ENCODE measurements at places on chromosomes 13 and 19.
A peak's percentile ranks its signal among the peaks of the same experiment; 100 is the strongest.

- DNase-seq, result no peak
Observed at GRCh38 chr13:20150561-20150960, 10.3 kb downstream of the GJA3 start.

DNA sequence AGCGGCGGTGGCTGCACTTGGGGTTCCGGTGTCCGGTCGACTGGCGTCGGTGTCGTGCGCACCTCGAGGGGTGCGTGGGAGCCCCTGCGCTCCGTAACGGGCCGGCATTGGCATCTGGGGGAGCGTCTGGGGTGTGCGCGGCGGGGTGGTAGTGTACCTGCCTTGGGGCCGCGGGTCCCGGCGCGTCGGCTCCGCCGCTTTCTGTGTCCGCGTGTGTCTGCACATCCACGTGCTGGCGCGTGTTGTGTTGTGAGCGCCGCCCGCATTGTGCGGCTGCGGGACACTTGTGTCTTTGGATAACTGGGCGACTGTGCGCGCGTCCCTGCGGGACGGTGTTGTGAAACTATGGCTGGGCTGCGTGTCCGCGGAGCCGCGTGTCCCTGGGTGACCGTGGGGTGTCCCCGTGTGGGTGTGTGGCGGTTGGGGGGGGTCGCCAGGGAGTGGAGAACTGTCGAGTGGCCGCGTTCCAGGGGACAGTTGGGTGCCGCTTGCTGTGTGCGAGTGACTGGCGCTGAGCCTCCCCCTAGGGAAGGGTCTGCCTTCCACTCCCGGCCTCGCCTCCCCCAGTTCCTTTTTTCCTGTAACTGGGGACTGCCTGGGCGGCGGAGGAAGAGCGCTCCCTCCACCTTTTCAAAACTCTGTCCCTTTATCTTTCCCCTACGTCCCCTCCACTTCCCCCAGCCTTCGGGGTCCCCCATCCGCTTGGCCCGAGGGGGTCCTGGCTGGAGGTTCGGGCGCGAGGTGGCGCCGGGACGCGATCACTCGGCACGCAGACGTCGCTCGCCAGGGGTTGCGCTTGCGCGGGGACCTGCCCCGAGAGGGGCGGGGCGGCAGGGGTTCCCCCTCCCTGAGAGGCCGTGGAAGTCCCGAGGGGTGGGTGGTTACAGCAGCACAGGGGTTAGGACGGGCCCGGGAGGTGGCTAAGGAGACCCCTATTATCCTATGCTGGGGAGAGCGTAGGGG, 5.7 kb upstream of the NFIC start:
- DNase-seq, result no peak

GRCh38 chr19:49614096-49614833, 23.3 kb downstream of the PRR12 start:
- DNase-seq, result peak; percentile 60

- DNase-seq, result no peak
Observed at GRCh38 chr13:33891196-33891742, 73.3 kb downstream of the RFC3 start.

DNA sequence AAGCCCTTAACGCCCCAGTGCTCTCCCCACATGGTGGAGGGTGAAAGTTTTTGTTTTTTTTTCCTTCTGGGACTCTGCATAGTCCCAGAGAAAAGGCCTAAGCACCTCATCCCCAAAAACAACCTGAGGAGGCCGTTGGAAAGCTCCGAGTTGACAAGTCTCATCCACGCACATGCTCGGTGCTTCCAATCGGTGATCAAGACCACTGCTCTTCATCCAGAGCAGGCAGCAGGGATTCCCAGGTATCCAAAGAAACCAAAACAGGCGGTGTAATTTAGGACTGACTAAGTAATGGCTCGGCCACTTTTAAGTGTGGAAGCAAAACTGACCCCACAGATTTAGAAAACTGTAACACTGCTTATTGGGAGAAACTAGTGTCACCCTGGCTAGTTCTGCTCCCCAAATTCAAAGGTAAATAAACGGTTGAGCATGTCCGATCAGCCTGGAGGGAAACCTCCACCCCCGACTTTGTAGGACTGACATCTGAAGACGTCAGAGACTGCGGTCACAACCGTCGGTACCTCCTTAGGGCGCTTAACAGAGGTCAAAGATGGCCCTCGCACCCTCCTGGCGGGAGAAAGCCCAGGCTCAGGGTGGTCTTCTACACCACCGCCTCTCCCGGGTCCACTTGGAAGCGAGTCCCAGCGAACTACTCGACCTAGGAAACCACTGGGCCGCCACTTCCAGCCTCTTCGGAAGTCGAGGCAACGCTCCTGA, 997 bp upstream of the ZNF446 start:
- DNase-seq, result no peak

GRCh38 chr13:21000647-21001046, 60.7 kb downstream of the LATS2 start:
- DNase-seq, result no peak

DNA sequence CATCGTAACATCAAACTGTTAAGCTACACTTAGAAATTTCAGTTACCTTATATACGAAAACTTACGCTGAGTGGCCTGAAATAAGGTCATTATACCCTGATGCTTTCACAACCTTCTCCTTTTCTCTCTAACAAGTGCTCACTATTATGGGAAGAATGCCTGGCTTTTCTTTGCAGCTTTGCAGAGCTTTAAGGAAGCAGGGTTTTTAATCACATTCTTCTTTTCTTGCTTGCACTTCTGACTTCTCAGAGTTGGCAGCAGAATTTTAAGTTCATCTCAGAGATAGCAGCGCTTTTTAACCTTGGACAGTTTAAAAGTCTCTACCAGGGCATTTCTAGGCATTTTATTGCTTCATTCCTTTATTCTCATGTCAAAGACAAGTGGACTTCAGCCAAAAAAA, 285.1 kb downstream of the SPRY2 start:
- no peak for DNase-seq

- DNase-seq, result no peak
Observed at GRCh38 chr19:33754361-33754760, 42.3 kb upstream of the KCTD15 start.

- DNase-seq, result no peak
Observed at GRCh38 chr19:21713761-21714160, 53.6 kb downstream of the ZNF100 start.

Data from amniotic stem cell (primary cell).